ENCODE measurements at places on chromosomes 7 and 10.

DNA sequence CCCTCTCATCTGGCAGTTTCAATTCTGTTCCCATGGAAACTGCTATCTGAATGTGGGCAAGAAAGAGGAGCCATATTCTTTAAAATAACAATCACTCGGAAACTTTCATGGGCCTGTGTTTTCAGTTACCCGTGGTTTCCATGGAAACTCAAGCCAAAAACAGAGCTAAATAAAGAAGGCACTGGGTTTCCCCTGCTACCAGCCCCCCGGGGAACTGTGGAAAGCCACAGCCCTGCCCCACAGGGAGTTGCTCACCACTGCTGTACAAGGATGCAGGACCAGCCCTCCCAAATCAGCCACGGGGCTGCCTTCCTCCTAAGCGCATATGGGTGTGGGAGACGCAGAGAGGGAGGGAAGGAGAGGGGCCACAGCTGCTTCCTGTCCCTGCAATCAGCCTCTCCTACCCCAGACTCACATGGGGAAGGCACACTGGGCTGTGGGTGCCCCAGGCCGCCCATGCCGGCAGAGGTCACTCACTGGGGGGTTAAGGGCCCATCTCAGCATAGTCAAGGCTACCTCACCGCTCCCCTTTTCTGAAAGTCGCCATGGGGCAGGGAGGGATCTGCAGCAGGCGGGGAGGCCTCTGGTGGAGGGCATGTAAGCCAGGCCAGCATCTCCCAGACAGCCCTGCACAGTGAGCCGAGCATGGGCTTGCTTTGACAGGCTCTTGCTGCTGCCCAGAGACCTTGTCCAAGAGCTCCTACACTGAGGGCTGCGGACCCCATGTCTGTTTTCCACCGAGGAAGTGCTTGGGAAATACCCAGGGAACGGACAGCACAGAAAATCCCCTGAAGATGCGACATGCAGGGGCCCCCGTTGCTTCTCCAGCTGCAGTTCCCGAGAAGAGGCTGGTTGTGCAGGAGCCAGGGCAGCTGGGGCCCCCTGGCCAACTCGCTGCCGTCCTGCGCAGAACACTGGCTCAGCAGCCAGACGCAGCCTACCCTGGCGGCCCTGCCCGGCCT lies 157.3 kb upstream of the PPP2R2D start:
- DNase-seq: no peak

- no peak for DNase-seq
Measured at GRCh38 chr7:90597563-90598253, 1.6 kb downstream of the CDK14 start.

- no peak for DNase-seq
Measured at GRCh38 chr10:77109351-77109994, 528.1 kb downstream of the KCNMA1 start.

DNA sequence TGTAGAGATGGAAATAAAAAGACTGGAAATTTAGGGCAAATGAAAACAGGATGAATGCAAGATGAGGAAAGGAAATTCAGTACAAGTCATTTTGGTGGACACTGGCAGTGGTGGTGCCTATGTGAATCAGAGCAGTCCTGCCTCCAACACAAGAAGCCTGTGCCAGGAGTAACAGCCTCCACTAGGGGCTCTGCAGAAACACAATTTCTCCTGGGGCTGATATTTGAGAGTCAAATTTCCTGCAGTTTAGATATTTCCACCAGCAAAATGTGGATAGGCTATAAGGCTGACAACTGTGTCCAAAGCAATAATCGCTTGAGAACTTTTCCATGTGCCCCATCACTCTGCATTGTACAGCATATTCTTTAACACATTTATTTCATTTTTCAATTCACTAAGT lies 4.7 kb upstream of the PLXDC2 start:
- no peak for DNase-seq

GRCh38 chr7:148173369-148173768 lies 417.2 kb upstream of the C7orf33 start:
- no peak for DNase-seq

GRCh38 chr10:95306318-95306650 lies 15.5 kb upstream of the PDLIM1 start:
- no peak for DNase-seq

GRCh38 chr7:151810441-151811232 lies 66.3 kb downstream of the PRKAG2 start:
- no peak for DNase-seq

DNA sequence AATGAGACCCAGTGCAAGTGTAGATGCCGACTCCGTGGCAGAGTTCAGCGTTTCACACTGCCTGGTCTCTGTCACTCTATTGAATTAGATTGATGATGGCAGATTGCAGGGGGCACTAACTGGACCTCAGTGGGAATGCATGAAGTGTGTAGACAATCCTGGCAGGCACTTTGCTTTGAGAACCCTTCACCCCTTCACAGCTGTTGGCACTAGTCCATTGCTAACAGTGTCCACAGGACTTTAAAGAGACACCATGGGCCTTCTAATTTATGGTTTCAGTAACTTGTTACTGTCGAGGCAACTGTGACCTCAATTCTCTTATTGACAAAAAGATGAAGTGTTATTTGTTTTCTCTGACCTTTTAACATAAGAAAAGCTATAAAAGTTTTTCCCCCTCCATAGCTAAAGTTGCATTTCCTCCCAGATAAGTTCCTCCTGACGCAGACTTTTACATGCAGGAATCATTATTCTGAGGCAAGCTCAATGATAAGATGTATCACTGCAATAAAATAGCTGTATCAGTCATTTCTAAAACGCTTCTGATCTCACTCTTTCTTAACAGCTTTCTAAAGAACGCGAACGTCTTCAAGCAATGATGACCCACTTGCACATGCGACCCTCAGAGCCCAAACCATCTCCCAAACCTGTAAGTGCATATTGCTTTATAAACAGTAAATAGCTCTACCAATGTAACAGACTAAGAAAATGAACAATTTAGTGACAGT lies 238.9 kb downstream of the FOXP2 start:
- no peak for DNase-seq

- no peak for DNase-seq
Measured at GRCh38 chr7:23164846-23165245, 17.0 kb upstream of the NUP42 start.

DNA sequence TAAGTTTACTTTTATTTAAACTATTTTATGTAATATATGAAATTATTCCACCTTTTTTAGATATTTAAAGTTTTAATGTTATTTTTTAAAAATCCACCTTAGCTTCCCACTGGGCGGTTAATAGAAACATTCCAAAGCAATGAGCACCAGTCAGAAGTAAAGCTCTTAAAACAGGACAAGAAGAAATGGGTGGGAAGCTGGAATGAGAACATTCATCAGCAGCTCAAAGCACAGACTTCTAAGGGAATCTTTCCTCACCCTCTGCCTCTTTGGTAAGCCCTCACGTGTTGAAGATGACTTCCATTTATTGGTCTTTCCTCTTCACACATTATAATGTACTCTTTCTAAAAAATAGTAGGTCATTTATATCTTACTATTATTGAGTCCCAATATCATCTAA lies 3.1 kb downstream of the AGMO start:
- DNase-seq: no peak

DNA sequence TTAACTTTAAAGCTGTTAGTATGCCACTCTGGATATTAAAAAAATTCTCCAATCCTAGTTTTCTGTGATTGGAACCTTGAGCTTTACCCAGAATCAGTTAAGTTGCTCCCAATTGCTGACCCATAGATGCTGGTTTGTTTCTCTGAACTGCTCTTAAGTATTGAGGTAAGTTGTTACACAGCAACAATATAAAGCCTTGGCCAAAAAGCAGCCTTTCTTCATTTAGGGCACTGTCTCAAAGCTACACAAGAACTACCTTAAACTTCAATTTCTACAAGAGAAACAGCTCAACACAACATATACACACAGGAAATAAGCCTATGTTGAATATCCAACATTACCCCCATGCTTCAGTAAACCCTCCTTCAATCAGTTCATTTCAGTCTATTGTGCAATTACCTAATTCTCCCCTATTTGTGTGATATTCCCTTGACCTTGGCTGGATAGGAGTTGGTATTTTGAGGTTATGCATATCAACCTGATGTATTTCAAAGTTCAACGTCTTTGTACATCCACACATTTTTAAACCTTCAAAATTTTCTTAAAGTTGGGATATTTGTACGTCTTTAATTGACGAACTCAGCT lies 11.5 kb downstream of the HNRNPA2B1 start:
- DNase-seq: no peak

GRCh38 chr10:114471906-114472876 lies 67.9 kb upstream of the AFAP1L2 start:
- DNase-seq: no peak

DNA sequence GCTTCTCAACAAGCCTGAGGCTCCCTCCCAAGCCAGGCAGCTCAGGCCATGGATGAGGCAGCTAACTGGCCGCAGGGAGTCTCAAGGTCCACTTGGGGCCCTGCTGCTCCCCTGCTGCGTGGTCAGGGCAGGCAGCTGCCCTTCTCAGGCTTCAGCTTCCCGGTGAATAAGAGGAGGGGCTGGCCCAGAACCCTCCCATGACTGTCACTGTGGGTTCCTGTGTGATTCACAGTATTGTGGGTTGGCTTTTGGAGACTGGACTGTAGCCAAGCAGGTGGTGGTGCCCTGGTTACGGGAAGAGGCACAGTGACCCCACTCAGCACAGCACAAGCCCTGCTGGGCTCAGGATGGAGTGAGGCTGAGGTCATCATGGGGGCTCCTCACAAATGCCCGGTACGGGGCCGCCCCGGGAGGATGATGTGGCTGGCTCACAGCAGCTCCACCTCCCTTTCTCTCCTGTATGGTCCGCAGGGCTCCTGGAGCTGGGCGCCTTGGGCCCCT lies 189.8 kb downstream of the HECW1 start:
- no peak for DNase-seq

GRCh38 chr7:95845007-95845406 lies 72.7 kb downstream of the DYNC1I1 start:
- no peak for DNase-seq

DNA sequence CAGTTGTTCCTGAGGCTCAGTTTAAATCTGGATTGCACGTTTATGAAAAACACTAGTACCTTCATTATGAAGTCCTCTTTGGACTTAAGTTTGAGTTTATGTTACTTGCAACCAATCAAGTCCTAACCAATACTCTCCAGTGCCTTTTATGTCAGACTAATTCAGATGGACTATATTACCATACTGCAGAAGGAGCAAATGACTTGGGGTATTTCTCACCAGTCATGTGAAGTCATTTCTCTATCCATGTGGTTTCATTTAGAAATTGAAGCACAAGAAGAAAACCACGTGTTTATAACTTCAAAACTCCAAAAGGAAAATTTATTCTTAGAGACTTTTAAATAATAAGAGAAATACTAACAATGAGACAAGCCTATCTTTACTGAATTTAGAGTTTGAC lies 201.6 kb downstream of the MBL2 start:
- DNase-seq: no peak

- DNase-seq: no peak
Measured at GRCh38 chr7:95330204-95330960, 6.0 kb upstream of the PON1 start.

DNA sequence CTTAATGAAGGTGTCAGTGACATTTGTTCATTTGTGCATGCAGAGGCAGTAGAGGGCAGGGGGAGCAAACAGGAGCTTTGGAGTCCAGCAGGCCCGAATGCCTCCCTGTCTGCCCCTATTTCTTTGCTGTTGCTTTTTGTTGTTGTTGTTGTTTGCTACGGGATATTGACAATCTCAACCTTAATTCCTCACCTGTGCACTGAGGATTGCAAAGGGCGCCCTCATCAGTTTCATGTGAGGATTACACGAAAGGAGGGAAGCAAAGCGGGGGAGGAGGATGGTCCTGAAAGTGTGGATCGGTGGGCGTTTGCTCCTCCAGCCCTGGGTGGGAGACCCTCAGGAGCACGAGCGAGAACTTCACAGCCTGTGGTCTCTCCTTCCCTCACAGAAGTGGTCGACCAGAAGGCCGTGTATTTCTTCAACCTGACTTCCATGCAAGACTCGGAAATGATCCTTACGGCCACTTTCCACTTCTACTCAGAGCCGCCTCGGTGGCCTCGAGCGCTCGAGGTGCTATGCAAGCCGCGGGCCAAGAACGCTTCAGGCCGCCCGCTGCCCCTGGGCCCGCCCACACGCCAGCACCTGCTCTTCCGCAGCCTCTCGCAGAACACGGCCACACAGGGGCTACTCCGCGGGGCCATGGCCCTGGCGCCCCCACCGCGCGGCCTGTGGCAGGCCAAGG lies 9.6 kb downstream of the GDF10 start:
- no peak for DNase-seq

GRCh38 chr10:47241946-47242867 lies 57.8 kb upstream of the GDF10 start:
- no peak for DNase-seq

GRCh38 chr7:22717760-22718159 lies 9.2 kb upstream of the IL6 start:
- DNase-seq: no peak

- DNase-seq: no peak
Measured at GRCh38 chr10:30036811-30037210, 22.6 kb downstream of the JCAD start.

DNA sequence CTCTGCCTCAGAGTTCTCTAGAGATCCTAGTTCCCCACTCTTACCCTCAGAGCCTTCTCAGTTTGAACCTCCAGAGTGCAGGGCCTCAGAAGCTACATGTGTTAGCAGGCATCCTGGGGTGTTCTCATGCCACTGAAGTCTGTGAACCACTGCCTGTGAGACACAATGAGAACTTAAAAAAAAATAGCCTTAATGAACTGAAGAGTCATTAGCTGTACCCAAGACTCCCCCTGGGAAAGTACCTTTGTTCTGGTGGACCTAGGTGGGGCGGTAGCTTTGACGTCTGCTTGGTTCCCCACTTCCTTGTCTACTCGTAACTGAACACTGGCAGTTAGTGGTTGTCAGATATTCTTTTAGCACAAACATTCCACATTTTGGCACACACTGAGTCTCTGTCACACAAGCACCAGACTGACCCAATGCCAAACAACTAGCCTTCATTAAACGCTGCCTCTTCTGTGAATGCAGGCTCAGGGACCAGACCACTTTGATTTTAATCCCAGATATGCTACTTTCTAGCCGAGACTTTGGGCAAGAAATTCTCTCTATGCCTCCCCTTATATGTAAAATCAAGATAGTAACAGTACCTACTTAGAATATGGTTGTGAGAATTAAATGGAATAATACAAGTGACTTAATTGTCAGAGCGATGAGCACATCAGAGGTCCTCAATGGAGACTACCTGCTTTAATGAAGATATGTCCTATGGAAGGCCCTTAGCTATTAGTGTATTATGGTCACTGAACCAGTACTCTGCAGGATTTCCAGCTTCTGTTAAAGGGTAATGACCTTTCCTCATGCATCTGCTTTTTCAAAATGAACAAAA lies 75.3 kb upstream of the CC2D2B start:
- DNase-seq: no peak

DNA sequence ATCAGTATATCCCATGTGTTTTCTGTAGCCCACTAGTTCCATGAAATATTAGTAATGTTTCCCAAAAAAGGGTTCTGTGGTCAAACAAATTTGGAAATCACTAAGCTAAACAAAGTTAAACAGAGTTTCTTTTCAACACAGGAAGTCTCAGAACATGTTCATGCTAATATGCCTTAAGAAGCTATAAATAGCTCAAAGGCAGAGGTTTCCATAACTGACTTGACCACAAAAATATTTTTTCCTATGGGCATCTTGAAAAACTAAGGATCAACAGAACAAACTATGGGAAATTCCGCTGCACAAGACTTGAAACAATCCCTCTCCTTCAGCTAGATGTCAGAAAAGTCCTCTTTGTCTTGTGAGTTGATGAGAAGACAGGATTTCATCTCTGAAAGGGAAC lies 59.7 kb downstream of the SEM1 start:
- DNase-seq: no peak

- no peak for DNase-seq
Measured at GRCh38 chr7:28560767-28561166, 148.4 kb downstream of the CREB5 start.
